Stimulated activated CD4-positive, alpha-beta T cell treated with anti-CD3 and anti-CD28 coated beads, Interleukin-4, amount 100 ng/mL, for 48 hours (primary cell): ENCODE measurements at places on chromosomes 13 and 19.

DNA sequence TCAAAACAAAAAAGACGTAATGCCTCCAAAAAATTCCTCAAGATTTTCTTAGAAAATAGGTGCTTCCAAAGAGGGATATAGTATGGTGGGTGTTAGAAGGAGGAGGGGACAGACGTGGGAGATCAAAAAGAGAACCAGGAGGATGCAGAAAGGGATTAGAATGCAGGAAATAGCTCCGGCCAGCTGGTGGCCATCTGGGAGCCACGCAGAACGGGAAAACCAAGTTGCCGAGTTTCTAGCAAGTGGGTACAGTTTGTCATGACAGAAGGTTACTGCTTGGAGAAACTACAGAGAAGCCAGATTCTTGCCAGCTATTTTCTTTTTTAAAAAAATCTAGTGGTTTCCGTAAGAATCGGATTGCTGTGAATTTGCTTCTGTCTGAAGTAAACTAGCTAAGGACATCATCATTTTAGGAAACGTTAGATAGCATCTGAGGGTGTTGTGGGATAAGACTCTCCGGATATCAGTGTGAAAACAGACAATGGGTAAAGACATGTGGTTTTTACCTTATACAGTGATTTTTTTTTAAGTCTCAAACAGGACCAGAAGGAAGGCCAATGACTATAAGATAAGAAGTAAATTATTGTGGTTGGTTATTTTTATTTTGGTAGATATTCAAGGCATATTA is 104.9 kb downstream of the HSPH1 start:
- no peak for DNase-seq

GRCh38 chr13:48578516-48579164 is 45.8 kb upstream of the RCBTB2 start:
- DNase-seq: no peak

- DNase-seq: no peak
Measured at GRCh38 chr13:49922301-49922700, 13.8 kb downstream of the SPRYD7 start.

DNA sequence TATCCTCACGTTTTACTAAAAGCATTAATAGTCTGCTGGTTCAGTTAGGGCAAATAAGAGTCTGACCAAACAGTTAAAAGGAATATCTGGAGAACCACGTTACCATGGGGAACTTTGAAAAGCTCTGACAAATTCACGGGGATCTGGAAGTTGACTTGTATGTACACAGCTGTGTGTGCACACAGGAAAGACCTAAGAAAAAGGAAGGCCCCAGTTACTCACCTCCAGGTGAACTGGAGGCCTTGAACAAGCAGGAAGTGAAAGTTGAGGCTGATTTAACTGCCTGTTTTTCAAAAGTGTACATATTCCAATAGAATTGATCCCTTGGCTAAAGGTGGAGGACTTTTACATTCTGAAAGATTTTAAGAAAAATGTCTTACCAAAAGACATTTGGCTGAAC is 1891.6 kb upstream of the PCDH20 start:
- no peak for DNase-seq

GRCh38 chr19:6674868-6675305 is 4.9 kb upstream of the TNFSF14 start:
- peak; percentile 84 for DNase-seq

- DNase-seq: no peak
Measured at GRCh38 chr13:99956473-99957349, 14.9 kb downstream of the ZIC5 start.

- DNase-seq: no peak
Measured at GRCh38 chr13:33318037-33318436, 32.5 kb upstream of the STARD13 start.

GRCh38 chr13:37179645-37180044 is 74.2 kb upstream of the CSNK1A1L start:
- DNase-seq: no peak

DNA sequence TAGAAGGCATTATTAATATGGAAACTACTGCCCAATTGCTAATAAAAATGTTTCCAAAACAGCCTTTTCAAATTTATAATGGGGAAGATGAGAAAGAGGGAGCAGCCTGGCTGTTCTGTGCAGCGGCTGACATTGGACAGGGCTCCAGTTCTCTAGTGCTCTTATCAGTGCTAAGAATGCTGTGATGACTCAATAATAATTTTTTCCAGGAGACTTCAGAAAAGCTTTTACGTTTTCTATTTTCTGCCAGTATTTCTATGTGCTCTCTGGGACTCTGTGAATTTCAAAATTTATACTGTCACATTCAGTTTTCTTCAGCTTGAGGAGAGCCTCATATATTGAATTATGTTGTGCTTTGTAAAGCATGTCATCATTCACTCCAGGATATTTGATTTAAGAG is 209.6 kb downstream of the VWA8 start:
- DNase-seq: no peak

- peak; percentile 21 for DNase-seq
Measured at GRCh38 chr19:46350758-46351159, 3.9 kb downstream of the PPP5C start.

GRCh38 chr19:53034054-53034453 is 10.5 kb upstream of the ERVV-2 start:
- DNase-seq: no peak

GRCh38 chr19:46713781-46714443 is 3.0 kb downstream of the PRKD2 start:
- DNase-seq: peak; percentile 60

DNA sequence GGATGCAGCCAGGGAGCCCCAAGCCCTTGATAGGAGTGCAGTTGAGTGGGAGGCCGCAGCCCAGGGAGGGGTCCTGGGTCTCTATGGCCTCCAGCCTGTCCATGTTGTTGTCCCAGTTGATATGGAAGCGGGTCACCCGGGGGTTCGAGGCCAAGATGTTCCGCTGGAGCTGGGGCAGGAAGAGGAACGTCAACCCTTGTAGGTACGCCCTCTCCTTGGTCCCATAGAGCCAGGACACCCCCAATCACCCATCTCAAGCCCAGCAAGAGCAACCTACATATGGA is 2.9 kb upstream of the PRKACA start:
- DNase-seq: no peak

GRCh38 chr13:39567569-39567968 is 35.4 kb downstream of the LHFPL6 start:
- no peak for DNase-seq

DNA sequence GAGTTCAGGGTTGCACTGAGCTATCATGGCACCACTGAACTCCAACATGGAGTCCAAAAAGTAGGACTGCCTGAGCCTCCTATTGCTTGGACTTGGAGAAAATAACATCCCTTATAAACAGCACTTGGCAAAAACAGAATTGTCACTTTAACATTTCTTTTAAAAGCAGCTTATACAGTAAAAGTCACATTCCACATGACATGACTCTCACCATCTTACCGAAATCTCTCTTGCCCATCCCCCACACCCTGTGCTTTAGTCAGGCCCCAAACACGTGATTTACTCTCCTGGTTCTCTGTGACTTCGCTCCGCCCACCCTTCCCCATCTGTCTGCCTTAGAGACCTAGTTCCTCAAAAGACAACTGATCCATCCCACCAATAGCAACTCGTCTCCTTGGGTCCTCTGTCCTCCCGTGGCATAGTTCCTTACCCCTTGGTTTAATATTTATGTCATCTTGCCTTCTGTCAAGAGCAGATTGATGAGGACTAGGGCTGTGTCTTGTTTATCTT is 4.6 kb downstream of the SAFB start:
- peak; percentile 40 for DNase-seq

- no peak for DNase-seq
Measured at GRCh38 chr13:32206097-32206740, 108.9 kb downstream of the ZAR1L start.

DNA sequence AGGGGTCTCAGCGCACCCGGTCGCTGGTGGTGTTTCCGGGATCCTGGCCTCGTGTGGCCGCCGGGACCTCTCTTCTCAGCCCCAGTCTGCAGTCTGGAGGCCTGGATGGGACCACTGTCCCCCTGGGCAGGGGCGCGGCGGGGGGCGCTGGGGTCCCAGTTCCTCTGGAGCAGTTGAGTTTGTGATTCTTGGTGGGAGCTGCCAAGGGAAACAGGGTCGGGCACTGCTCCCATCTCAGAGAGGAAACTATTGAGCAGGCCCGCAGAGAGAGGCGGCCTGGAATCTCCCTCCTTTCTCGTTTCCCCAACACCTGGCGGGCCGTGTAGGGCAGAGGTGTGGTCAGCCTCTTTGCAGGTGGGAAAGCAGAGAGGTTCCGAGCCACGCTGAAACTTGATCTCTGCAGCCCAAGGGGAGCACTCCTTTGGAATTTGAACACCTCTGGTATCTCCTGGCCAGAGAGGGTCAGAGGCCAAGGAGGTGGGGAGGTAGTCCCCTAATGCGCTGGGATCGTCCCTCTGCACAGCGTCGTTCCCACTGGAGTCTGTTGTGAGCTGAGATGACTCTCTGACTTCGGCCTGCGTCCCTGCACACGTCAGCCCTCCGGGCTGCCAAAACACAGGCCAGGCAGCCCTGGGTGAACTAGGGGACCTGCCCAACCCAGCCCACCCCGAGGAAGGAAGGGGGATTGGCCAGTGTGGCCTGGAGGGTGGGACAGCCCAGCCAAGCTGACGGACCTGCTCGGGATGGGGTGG is 741 bp downstream of the PLEKHF1 start:
- DNase-seq: no peak

DNA sequence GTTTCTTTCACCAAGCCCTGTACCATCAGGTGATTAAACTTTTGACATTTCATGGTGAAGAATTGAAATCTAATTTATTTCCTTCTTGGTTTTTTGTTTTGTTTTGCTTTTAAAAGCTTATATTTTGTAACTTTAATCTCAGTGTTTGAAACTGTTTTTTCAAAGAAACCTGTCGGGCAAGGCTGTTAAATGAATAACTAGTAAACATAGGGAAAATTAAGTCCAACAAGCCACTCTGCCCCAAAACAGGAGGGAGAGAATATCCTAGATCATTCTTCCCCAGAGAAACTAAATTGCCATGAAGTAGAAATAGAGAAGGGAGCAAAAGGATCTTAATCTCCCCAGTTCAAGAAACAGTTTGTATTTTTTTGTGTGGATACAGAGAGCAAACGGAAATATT is 98.2 kb downstream of the FREM2 start:
- no peak for DNase-seq

DNA sequence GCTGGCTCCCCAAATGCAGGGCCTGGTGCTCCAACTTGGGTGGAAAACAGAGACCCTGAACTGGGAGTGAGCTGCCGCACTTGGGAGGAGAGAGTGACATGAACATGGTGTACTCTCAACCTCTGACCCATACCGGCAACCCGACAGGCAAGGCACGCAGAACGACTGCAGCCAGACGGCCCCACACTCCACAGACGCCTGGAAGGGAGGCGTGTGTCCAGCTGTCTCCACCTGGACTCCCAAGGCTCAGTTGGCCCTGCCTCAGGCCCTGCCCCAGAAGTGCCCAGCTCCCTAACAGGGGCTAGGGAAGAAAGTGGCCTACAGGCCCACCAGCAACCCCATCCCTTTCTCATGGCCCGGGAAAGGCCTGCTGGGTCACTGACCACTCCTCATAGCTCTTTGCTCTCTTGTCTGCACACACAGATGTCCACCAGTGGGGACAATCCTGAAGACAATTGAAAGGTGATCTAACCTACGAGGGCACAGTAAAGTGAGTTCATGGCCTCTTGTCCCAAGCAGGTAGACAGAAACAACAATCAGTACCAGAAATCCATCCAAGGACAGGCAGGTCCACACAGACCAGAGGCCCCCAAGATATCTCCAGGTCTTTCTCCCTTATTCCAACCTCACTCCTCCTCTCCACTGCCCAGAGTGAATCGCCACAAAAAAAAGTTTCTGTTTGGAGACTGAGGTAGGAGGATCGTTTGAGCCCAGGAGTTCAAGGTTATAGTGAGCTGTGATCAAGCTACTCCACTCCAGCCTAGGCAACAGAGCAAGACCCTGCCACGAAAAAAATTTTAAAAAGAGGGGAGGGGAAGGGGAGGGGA is 28.2 kb downstream of the ELL start:
- DNase-seq: no peak
